ENCODE measurements at places on chromosomes 3 and 15.

- no peak for DNase-seq
These were observed 53.7 kb downstream of the NKIRAS1 start for GRCh38 chr3:23863060-23863459.

DNA sequence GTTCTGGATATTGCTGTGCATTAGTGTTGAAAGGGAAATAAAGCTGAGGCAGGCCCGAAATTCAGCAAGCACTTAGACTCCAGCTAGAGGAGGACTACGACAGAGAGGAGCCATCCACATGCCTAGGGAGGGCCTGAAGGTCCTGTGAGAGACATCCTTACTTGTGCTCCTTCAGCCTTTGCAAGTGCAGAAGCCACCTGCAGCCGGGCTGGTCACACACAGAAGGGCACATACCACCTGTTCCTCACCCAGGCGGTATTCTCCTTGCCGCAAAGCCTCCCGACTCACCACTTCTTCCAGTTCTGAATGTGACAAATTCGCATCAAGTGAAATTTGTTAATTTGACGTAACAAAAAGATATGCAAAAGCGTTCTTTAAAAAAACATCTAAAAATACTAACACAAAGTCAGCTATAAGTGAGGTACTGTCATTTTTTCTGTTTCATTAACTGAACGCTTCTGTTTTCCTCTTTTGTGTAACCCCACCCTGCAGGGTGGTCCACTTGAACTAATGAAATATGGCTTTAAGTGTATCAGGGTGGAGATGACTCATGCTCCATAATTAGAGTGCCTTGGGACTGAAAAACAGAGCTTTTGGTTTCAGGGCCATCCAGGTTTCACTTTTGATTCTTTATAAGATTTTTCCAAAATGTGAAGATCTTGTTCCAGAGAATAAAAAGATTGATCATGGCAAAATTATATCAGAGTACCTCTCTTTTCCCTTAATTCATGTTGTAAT lies 467.9 kb upstream of the ATP11B start:
- no peak for DNase-seq

- no peak for DNase-seq
These were observed 34.3 kb upstream of the PIK3CA start for GRCh38 chr3:179113903-179114302.

- peak; percentile 38 for DNase-seq
These were observed 34.2 kb upstream of the SLC24A5 start for GRCh38 chr15:48086576-48086975.

DNA sequence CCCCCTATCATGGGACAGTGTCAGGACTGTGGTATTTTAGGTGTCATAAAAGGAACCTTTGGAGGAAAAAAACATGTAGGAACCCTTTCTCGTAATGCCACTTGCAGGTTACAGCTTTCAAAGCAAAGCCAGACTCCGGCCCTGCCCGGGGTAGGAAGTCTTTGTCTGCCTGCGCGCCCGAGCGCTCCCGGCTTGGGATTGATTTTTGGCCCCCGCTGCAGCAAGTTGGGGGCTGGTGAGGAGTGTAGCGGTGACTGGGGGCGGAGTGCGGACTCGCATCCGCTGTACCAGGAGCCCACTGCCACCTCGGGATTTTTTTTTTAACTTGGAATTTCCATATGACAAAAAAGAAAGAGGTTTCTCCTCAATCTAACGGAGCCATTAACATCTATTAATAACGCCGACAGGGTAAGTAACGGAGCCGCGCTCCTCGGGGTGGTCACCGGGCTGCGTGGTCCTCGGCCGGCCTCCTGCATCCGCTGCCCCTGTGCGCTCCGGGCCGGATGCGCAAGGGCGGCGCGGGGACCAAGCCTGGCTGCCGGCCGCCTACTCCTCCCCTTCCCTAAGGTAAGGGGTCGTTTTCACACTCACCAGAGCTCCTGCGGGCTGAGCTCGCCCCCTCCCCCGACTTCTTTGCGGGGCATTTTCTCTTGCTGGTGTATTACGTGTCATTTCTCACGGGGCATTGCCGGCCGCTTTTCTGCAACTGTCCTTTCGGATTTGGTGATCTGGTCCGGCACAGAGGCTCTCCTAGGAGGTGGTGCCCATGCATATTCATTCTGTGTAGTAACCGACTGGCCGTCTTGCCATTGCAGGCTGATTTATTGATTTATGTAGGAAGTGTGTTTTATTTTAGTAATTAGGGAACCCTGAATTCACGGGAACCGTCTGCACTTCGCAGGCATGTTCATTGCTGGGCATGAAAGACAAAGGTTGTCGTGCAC lies 219.8 kb upstream of the TOPAZ1 start:
- DNase-seq: no peak

GRCh38 chr15:79028411-79028964 lies 62.1 kb downstream of the RASGRF1 start:
- DNase-seq: no peak

GRCh38 chr3:106184540-106185457 lies 316.0 kb upstream of the CBLB start:
- DNase-seq: no peak

GRCh38 chr15:71677766-71678165 lies 132.6 kb upstream of the NR2E3 start:
- no peak for DNase-seq

DNA sequence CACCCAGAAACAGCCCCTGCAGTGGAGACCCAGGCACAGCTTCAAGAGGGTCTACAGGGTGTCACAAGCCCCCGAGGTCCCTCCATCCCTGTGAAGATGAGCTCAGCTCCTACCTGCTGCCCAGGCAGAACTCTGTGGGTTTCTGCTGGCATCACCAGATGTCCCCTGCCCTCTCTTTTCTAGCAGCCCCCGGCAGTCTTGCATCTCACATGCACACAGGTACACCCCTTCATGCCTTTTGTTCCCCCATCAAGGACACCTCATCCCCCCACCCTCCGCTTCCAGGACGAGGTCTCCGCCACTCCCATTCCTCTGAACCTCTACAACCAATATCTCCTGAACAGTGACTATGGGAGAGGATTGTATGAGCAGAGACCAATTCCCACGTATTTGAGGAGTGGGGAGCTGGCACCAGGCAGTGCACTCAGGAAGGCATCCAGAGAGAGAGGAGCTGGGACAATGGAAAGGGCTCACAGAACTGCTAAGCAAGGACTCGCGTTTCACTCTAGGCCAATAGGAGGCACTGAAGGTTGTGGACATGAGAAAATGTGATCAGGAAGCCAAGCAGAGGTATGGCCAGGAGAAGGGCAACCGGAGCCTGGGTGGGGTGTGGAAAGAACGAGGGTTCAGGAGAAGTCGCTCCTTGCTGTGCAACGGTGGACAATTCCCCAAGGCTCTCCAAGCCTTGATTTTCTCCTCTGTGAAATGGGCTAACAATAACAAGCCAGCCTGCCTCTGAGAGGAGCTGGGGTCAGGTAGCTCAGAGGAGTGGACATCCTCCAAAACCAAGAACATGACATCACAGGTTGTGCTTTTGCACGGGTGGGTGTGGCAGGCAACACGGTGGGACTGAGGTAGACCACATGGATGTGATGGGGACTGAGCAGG lies 115.2 kb downstream of the CHSY1 start:
- no peak for DNase-seq

- no peak for DNase-seq
These were observed 51.6 kb upstream of the MRPS22 start for GRCh38 chr3:139292192-139292591.

- DNase-seq: no peak
These were observed 24.7 kb downstream of the PDHB start for GRCh38 chr3:58408906-58409305.

GRCh38 chr3:25057379-25057778 lies 370.7 kb upstream of the RARB start:
- DNase-seq: no peak

DNA sequence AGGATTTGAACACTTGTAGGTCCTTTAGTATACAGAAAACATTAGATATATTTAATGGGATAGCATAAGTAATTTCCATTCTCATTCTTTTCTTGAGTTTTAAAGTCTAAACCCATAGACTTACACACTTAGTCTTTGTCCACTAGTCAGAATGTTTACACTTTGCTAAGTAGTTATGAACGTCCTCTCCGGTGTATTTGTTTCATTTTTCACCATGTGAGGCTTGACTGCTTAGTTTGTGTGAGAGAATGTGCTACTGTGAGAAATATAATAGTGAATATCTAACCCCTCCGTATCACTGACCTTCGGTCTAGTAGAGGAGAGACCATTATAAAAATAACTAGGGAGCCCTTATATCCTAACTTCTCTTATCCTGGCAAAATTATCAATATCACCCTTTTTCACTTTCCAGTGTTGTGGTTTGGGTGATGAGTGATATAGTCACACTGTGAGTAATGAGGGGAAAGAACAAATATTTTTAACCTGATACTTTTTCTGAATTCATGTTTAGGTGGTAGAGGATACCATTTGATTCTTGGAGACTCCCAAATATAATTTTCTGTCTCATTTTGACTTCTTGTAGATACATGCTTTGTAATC lies 122.4 kb downstream of the UBE2E2 start:
- DNase-seq: no peak

DNA sequence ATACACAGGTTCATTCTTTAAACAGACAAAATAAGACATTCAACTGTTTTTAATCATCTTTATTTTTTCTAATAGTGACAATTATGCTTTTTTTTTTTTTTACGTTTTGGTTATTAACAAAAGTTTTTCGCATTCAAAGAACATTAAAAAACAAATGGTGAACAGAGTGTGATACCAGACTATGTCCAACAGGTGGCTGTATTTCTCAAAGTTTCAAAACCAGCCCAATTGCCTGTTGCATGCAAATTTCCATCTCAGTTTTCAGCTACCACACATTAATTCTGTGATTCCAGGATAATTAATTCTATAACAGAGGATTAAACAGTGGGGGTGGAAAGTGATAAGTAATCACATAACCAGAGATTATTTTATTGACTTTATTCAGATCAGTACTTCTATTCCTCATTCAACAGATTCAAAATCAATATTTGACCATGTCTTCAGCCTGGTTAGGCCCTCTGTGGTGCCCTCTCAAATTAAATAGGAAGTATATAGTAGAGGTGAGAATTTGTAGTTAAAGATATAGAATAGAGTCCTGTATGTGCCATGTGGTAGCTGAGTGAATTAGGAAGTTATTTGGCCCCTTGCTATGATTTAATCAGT lies 122.2 kb upstream of the DCBLD2 start:
- DNase-seq: peak; percentile 25

DNA sequence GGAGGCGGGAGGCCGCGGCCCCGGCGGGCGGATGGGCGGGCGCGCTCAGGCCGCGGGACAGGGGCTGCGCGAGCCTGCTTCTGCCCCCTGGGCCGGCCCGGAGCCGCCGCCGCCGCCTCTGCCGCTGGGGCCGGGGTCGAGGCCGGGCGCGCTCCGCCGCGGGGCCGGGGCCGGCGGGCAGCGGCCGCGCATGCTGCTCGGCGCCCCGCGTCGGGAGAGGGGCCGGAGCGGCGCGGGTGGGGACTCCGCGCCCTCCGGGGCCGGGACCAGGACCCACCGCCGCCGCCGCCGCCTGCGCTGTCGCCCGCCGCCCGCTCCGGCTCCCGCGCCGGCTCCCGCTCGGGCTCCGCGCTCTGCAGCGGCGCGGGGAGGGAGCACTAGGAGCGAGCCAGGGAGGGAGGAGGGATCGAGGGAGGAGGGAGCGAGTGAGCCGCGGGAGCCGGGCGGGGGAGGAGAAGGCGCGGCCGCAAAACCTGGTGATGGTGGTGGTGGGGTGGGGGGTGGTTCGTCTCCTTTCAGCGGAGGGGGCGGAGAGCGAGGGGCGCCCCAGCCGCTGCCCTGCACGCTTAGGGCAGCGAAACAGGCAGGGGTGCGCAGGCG lies at the start of gene LINGO1:
TSS of gene LINGO1 (minus strand) at position 379 of the 600 bp plus-strand sequence. CDS start 597 bp downstream, outside the sequence.
- no peak for DNase-seq

DNA sequence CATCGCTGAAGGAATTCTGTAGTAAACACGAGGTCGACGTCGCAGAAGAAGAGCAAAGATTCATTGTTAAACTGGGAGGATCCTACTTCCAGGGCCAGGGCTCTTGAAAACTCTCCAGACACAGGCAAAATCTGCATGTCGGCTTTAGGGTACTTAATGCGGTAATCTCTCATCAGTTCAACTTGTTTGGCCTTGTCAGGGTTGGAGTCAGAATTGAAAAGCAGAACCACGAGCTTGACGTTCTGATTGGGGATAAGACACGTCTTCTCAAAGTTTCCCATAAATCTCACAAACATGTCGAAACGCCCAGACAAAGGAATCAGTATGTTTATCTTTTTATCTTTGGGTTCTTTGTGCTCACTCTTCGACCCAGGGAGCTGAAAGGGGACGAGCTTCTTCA lies 74.0 kb downstream of the CHSY1 start:
- DNase-seq: no peak

DNA sequence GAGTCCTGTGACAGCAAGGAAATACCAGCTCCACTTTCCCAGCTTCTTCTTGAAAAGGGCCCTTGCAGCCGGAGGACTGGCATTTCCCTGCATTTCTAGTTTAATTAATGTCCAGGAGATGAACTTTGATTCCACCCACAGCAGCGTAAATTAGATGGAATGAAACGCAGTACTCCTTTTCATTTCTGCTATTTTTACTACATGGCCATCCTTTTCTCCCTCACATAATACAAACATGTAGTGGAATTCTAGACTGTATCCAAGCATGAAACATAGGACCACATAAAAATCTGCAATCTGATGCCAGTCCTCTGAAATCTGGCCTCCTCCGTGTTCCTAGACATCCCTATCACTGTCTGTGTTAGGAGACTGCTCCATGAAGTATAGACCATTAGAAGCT lies 403.2 kb downstream of the NR2F2 start:
- DNase-seq: no peak

GRCh38 chr15:84598250-84598649 lies 2.6 kb upstream of the ZSCAN2 start:
- DNase-seq: no peak

- no peak for DNase-seq
These were observed 11.1 kb upstream of the PLAAT1 start for GRCh38 chr3:193229851-193230420.

- DNase-seq: no peak
These were observed 25.2 kb downstream of the FEM1B start for GRCh38 chr15:68302729-68303128.

- DNase-seq: no peak
These were observed 158.5 kb downstream of the FEZF2 start for GRCh38 chr3:62214850-62215249.

DNA sequence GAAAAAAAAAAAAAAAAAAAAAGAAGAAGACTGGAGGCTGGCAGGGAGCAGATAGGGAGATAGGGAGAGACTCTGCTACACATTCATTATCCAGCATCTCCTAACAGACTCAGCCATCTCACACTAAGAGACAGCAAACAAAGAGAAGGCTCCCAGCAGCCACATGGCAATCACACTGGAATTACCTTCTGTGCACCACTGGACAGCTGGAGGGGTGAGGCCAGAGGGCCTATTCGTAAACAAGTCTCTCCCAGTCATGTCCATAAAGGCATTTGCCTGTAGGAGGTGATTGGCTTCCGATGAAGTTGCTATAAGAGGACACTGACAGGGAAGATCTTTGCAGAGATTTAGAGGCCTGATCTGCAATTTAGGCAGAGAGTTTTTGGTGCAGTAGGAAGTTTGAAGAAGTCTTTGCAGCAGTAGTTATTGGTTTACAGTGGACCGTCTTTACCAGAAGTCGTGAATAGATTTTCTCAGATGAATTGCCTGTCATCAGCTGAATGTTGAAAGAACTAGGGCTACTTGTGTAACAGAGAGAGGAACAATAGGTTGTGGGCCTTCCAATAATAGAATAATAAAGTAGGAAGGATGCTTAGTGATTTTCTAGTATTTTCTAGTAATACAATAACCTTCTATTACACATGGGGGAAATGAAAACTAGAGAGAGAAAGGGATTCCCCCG lies 89.7 kb downstream of the TP63 start:
- DNase-seq: no peak

Data from GM04504 (cell line).